Activated T-helper 9 cell treated with anti-CD3 and anti-CD28 coated beads, Interleukin-2, amount 50 U/mL, for 16 hours (primary cell): ENCODE measurements at places on chromosomes 4 and X.

DNA sequence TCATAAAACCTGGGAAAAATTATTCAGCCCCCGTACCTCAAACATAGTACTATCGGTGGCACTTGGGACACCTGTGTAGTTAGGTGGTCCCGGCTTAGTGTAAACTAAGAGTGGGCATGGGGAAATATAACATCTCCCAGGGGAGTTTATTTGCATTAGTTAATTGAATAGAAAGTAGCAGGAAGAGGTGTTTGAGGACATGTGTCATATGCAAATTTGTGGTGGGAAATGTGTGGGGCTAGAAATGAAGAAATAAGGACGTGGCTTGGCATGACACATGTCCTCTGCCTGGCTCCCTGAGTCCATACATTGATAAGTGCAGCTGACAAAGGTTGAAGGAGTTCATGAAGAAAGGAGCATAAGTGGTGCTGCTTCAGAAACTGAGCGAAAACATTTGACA, 483.6 kb downstream of the SH2D1A start:
- DNase-seq: no peak

DNA sequence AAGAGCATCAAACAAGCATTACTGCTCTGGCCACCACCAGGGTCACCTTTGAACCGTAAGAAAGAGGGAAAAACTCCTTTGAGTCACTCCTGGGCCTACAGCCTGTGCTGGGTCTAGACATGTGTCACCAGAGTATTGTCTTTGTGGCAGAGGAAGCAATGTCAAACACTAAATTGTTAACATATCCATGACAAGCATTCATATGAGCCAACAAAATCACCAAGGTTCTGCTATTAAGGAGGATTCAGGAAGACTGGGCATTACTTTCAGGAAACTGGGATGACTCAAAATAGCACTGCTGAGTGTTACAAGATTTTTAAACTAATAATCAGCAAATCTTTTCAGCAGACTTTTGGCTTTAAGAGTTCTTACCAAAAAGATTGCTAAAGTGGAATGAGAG, 28.1 kb downstream of the LGI2 start:
- DNase-seq: no peak

- no peak for DNase-seq
Observed at GRCh38 chrX:8237718-8238117, 66.7 kb upstream of the VCX2 start.

- DNase-seq: no peak
Observed at GRCh38 chrX:48833542-48834138, 1.8 kb downstream of the PCSK1N start.

GRCh38 chr4:105399532-105400161, 74.2 kb downstream of the PPA2 start:
- DNase-seq: no peak

GRCh38 chr4:1939664-1940509, 68.7 kb downstream of the NSD2 start:
- no peak for DNase-seq

GRCh38 chr4:61068745-61069144, 131.4 kb upstream of the ADGRL3 start:
- DNase-seq: no peak

GRCh38 chr4:30720661-30721184, 554 bp downstream of the PCDH7 start:
- no peak for DNase-seq

DNA sequence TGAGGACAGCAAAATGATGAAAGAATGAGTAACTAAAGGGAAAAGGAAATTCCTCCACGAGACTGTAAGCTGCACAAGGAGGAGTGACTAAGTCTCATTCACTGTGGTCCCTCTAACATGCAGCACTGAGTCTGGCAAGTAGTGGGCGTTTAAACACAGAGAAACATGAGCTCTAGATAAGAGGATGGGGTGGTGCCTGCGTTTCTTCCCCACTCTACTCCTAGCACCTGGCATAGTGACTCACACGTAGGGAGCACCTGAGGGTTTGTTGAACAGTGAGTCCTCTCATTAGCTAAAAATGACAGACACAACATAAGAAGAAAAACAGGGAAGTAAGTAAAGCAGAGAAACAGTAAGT, 105.8 kb upstream of the CBR4 start:
- no peak for DNase-seq

DNA sequence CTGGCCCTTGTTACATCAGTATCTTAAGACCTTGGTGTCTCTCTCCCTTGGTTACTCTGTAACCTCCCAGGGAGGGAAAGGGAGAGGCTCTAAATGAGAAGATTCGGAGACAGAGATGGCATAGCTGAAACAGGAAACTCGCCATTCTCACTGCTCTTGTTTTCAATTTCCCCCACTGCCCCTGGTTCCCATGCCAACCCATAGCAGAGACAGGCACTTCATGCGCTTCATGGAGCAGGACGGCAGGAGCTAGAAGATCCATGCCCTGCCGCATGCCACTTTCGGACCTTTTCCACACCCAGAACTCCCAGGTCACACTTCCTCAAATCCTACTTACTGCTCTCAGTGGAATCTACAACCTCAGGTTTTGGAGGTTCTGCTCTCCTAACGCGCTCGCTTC, 3.1 kb downstream of the ZMYM3 start:
- DNase-seq: no peak

DNA sequence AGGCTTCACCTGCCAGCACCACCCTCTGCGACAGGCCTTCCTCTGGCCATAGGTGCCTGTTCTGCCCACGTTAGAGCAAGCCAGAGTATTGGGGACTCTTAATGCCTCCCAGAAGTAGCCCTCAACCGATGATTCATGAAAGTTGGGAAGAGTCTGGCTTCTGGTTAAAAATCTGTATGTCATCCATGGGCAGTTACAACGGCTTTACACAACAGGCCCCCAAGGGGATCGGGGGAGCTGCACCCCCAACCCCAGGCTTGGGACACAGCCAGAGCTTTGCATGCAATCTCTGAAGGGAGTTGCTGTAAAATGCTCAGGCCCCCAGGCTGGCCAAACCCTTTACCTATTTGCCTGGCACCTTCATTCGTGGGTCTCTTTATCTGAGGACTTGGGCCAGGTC, 5.4 kb upstream of the CYTL1 start:
- DNase-seq: no peak

GRCh38 chr4:169383724-169384123, 113.0 kb upstream of the SH3RF1 start:
- DNase-seq: no peak

GRCh38 chr4:104492183-104492771, 2.4 kb downstream of the CXXC4 start:
- DNase-seq: no peak

DNA sequence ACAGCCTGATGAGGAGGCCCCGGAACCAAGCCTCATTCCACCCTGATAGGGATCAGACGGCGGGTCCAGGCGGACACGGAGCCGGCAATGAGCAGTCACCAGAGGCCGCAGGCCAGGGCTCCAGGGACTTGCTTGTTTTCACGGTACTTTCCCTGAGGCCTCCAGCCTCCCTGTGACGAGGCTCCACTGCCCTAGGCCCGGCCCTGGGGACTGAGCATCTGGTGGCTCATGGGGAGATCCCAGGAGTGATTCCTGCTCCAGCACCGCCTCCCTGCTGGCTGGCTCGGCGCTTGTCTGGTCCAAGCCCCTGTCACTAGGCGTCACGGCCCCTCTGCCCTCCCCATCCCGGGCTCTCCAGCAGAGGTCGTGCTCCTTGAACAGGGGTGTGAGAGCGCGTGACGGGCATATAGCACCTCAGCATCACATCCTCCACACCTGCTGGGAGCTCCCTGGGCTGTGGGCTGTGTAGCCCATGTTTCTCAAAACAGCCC, 14.1 kb downstream of the HTRA3 start:
- DNase-seq: no peak

DNA sequence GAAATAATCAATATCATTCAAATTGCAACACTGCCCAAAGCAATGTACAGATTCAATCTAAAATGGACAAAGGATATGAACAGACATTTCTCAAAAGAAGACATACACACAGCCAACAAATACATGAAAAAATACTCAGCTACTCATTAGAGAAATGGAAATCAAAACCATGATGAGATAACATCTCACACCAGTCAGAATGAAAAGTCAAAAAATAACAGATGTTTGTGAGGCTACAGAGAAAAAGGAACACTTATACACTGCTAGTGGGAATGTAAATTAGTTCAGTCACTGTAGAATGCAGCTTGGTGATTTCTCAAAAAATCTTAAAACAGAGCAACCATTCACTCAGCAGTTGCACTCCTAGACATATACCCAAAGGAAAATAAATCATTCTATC, 205.2 kb downstream of the DKK2 start:
- DNase-seq: no peak

GRCh38 chr4:103098756-103099440, 736 bp downstream of the BDH2 start:
- DNase-seq: no peak

GRCh38 chr4:74423104-74423503, 21.8 kb upstream of the AREG start:
- no peak for DNase-seq

GRCh38 chr4:157372567-157372966, 152.0 kb downstream of the GRIA2 start:
- DNase-seq: no peak

- DNase-seq: no peak
Observed at GRCh38 chr4:67120369-67120768, 424.9 kb downstream of the CENPC start.

GRCh38 chrX:118350221-118350620, 4.3 kb downstream of the WDR44 start:
- no peak for DNase-seq

DNA sequence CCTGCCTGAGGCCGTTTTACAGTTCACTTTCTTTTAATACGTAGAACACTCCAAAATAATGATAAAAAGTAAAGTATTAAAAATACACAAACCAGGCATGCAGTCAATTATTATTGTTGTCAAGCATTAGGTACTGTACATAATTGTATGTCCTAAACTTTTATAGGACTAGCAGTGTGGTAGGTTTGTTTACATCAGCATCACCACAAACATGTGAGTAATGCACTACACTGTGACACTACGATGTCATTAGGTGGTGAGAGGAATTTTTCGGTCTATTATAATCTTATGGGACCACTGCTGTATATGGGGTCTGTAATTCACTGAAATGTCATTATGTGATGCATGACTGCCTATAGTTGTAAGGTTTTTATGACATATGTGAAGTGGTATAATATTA, 149.5 kb upstream of the SH3RF1 start:
- no peak for DNase-seq

- no peak for DNase-seq
Observed at GRCh38 chr4:104574371-104574770, 79.7 kb upstream of the CXXC4 start.

DNA sequence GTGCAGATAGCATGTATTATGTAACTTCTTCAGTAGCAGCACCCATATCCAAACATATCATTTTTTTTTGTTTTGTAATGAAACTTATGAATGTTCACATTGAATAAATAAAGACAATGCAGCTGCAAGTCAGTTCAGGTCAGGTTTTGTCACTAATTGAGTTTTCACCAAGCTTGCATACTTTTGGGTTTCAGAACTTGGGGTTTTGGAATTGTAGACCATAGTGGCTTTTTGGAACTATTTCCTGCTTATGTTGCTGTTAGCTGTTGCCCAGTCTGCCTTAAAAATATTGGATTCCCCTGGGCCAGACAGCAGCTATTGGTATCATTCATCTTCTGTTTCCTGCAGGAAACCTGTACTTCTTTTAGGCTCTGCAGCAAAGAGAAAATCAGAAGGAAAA, 113.4 kb upstream of the LIMCH1 start:
- DNase-seq: no peak

GRCh38 chr4:70868778-70869177, 29.1 kb upstream of the GRSF1 start:
- DNase-seq: no peak

DNA sequence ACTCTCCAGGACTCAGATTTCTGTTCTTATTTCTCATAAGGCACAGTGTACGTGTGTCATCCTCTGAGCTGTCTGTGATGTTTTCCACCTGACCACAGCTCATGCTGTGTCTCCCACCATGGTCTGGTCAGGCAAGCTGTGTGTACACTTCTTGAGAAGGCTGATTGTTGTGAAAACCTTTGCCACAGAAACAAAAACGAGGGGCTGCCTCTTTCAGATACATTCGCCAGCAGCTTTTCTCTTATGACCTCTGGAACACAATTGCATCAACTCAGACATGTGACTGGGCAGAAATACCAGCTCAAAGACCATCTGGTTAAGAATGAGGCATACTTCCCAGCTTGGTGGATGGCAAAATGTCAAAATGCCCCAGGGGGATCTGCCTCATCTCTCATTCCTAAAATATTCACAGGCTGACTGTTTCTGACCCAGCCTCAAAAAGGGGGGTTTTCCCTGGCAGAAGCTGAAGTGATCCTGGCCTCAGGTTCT, 46.1 kb downstream of the PGRMC2 start:
- DNase-seq: no peak

GRCh38 chr4:12445711-12446235, 1017.1 kb upstream of the HS3ST1 start:
- no peak for DNase-seq

- DNase-seq: no peak
Observed at GRCh38 chr4:33802578-33802977, 2441.7 kb downstream of the ARAP2 start.

DNA sequence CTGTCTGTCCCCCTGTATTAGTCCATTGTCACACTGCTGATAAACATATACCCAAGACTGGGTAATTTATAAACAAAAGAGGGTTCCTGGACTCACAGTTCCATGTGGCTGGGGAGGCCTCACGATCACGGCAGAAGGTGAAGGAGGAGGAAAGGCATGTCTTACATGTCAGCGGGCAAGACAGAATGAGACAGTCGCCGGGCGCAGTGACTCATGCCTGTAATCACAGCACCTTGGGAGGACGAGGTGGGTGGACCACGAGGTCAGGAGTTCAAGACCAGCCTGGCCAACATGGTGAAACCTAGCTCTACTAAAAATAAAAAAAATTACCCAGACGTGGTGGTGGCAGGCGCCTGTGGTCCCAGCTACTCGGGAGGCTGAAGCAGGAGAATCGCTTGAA, 24.7 kb downstream of the IL3RA start:
- DNase-seq: no peak

DNA sequence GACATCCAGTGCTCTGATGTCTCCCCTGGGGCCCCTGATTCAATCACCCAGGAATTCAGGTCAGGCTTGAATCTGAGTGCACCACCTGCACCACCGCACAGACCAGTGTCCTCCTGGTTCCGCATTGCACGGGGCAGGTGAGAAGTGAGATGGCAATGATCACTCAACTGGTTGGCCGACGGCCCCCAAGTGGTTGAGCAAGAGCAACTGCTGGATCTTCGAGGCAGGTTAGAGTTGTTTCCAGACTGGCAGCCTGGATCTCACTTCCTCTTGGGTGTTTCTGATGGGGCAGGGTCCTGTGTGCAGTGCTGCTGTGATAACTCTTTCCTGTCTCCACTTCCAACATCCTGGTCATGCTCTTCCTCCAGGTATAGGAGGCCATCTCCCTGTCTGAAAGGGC, 50.4 kb downstream of the C4orf50 start:
- no peak for DNase-seq

- DNase-seq: no peak
Observed at GRCh38 chrX:34437586-34437985, 219.5 kb downstream of the TMEM47 start.

DNA sequence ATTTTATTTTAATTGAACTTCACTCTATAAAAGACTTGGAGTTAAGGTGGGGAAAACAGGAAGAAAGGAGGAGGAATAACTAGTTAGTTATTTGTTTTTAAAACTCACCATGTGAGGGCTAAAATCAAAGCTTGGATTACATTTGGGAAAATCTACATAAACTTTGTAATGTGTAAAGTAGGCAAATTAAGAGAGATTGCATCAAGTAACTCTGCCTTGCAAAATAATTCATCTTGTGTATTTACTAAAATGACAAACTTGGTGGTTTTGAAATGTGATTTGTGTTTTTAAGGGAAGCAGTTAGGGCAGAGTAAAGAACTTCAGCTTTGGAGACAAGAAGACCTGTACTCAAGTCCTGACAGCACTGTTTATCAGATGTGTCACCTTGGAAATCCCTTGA, 43.3 kb upstream of the RASSF6 start:
- DNase-seq: no peak
